ENCODE measurements at places on chromosomes 11 and 22. TPM values are rescaled to one million over a fixed set of nuclear protein-coding genes. Genes with fewer than 3 reads are reported as not detected.

Gene TIMP3
- polyA plus RNA-seq, result 10.2 TPM

Gene ZFTA
- polyA plus RNA-seq, result 4.0 TPM

Gene CYTH4
- polyA plus RNA-seq, result 5.1 TPM

Gene RTN4RL2
- 0.63 TPM for polyA plus RNA-seq

Gene CALCB
- 1.6 TPM for polyA plus RNA-seq

Gene JHY
- 1.2 TPM for polyA plus RNA-seq

Gene MPZL2
- 27.6 TPM for polyA plus RNA-seq

Gene KRTAP5-8
- polyA plus RNA-seq, result not detected

Gene PATE4
- not detected for polyA plus RNA-seq

Gene OR51B5
- polyA plus RNA-seq, result not detected

Gene DNAJB7
- 0.07 TPM for polyA plus RNA-seq

Gene SLC1A2
- polyA plus RNA-seq, result 0.60 TPM

Gene ANGPTL5
- polyA plus RNA-seq, result 0.23 TPM

Gene PATE2
- polyA plus RNA-seq, result not detected

Gene SOX10
- polyA plus RNA-seq, result 2.8 TPM

Gene CSNK1E
- polyA plus RNA-seq, result 82.8 TPM

Gene FXYD2
- 3.6 TPM for polyA plus RNA-seq

Gene CD3D
- not detected for polyA plus RNA-seq

Gene P2RX6
- polyA plus RNA-seq, result under 0.01 TPM

Gene OR8A1
- not detected for polyA plus RNA-seq

Gene ARHGEF17
- polyA plus RNA-seq, result 15.9 TPM

Gene WEE1
- 8.4 TPM for polyA plus RNA-seq

Gene ART5
- not detected for polyA plus RNA-seq

Gene TBX1
- polyA plus RNA-seq, result not detected

Gene ZNF215
- 1.2 TPM for polyA plus RNA-seq

Gene APOL5
- polyA plus RNA-seq, result not detected
